ENCODE measurements at places on chromosomes 11 and 22. TPM values are rescaled to one million over a fixed set of nuclear protein-coding genes. Genes with fewer than 3 reads are reported as not detected.

GRCh38 chr22:31130873-31131272 is 8.1 kb downstream of the INPP5J start:
- DNase-seq: no peak

- DNase-seq: no peak
Measured at GRCh38 chr11:57896361-57897145, 127.1 kb upstream of the OR9Q1 start.

Gene KCNE3
- 0.13 TPM for total RNA-seq

GRCh38 chr11:113675003-113675561 is 31.0 kb downstream of the TMPRSS5 start:
- peak; percentile 68 for DNase-seq

DNA sequence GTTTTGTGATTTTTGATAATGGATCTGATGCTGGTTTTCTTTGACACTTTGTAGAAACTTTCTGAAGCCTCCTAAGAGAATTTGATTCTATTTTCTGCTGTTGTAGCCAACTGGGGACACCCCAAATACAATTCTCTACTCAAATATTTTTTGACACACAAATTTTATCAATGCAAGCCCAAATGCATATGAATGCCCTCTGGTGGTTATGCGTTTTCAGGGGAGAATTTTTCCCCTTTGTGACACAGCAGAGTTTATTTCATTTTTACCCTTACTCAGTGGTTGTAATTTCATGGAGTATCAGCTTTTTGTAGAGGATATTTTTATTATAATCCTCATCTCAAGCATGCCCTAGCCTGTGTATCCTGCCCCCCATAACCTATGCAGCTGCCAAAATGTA is 44.7 kb upstream of the MTMR2 start:
- DNase-seq: no peak

DNA sequence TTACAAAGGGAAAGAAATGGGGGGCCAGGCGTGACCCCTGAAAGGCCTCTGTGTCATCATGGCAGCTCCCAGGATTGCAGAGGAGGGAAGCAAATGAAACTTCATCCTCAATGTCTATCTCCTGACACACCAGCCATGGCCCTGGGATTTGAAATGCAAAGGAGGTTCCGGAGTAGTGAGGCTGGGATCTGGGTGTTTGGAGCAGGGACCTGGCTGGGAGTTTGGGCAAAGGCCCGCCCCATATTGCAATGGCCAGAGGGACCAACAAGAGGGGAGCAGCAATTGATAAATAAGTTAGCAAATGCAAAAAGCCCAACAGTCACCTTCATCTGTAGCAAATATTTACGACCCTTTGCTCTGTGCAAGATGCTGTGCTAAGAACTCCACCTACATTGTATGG is 77.7 kb upstream of the CCND1 start:
- DNase-seq: no peak

DNA sequence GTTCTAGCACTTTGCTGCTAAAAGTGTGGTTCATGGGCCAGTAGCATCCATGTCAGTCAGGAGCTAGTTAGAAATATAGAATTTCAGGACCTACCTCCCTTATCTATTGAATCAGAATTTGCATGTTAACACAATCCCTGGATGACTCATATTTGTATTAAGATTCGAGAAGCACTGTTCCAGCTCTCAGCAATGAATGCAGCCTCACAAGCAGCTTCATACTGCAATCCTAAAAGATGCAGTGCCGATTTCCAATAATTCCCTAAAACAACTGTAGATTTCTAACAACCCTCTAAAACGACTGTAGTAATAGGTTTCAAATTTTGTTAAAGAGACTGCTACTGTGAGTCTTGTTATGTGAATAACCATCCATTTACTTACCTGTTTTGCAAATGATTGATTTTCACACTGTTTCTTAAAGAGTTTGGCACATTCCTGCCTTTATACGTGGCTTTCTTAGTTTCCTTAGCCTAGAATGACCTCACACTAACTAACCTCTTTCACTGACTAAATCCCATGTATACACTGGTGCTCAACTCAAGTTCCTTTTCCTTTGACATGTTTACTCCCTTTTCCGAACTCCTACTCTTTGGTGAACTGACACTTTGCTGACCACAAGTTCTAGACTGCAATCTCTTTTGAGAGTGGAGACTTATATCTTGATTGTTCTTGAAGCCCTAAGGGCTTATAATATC is 511.8 kb downstream of the METTL15 start:
- peak; percentile 93 for DNase-seq

Gene PCSK7
- 40.3 TPM for total RNA-seq

- no peak for DNase-seq
Measured at GRCh38 chr22:37161443-37161842, 11.7 kb upstream of the IL2RB start.

DNA sequence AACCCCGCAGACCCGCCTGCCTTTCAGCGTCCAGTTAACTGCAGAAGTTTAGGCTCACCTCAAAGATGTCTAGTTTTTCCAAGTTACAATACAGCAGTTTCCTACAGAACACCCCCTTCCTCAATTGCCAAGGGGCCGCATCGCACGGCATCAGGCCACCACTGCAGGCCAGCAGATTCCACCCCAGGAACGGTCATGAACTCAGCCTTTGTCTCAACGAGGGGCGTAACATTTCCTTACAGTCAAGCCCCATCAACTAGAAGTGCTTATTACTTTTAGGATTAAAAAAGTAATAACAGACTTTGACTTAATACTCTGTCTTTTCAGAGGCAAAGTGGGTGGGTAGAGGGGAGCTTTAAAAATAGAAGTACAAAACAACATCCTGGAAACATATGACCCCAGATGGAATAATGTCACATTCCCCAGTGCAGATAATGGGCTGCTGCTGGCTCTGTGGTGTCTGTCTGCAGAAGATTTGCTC is 36.3 kb downstream of the PPP2R1B start:
- no peak for DNase-seq

Gene SAA2
- total RNA-seq: not detected

DNA sequence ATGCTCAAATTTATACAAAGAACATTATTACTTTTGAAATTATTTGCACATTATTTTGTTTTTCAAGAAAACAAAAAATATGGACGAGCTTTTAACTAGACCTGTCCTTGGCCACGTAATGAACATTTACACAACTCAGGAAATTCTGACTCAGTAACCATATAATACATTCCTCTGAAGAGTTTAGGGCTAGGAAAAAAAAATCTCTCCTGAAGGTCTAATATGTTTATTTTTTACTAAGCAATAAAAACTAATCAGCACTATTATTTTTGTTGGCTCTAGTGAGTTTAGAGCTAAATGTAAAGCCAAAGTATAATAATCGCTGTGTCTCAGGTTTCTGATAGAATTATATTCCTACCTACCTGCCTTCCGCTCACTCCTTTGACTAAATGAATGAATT is 187.5 kb downstream of the SWAP70 start:
- DNase-seq: peak; percentile 55

DNA sequence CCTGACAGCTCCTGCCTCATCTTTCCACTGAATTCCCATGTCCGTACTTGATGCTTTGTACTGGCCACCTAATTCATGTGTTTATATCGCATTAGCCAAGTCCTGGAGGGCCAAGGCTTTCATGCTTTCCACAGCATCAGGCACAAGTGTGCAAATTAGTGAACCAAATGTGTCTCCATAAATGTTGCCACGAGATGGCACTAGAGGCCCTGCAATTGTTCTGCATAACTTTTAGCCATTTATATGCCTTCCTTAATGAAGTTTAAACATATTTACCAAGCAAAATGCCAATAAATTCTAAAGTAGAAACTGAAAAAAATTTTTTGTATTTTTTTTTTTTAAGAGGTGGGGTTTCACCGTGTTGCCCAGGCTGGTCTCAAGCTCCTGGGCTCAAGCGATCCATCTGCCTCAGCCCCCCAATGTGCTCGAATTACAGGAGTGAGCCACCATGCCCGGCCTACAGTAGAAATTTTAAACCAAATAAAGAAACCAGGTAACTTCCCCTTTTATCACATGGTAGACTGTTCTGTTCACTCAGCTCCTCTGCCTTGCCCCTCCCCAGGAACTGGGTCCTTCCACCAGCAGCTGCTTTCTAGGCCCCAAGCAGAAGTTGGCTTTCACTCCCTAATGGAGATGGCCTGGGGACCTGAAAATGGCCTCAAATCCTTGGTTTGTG is 20.8 kb upstream of the IL18BP start:
- DNase-seq: peak; percentile 54

DNA sequence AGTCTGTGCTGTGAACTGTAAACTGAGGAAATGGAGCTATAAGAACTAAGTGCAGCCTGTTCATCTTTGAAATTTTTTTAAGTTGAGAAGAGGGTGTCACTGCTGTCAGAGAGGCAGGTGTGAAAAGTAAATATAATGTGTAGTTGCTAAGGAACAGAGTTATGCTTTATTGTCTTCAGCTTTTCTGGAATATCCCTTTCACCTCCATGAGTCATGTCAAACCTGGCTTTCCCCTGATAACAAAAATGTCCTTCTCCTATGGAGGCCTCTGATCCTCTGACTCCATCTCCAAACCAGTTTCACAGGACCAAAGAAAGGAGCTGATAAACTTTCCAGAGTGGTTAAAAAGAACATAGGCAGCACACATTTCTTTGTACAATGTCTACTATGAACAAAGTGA is 12.8 kb upstream of the MUC15 start:
- DNase-seq: peak; percentile 80

- no peak for DNase-seq
Measured at GRCh38 chr11:132453406-132453805, 1078.9 kb downstream of the OPCML start.

Gene GRIK4
- total RNA-seq: not detected

- peak; percentile 89 for DNase-seq
Measured at GRCh38 chr22:40668611-40669411, 10.5 kb upstream of the MCHR1 start.

GRCh38 chr11:8833568-8834315 is 77.2 kb upstream of the AKIP1 start:
- DNase-seq: peak; percentile 84

GRCh38 chr11:112457532-112457931 is 196.9 kb upstream of the PLET1 start:
- DNase-seq: no peak

Gene FAM180B
- total RNA-seq: not detected

Gene TRMU
- 38.7 TPM for total RNA-seq

DNA sequence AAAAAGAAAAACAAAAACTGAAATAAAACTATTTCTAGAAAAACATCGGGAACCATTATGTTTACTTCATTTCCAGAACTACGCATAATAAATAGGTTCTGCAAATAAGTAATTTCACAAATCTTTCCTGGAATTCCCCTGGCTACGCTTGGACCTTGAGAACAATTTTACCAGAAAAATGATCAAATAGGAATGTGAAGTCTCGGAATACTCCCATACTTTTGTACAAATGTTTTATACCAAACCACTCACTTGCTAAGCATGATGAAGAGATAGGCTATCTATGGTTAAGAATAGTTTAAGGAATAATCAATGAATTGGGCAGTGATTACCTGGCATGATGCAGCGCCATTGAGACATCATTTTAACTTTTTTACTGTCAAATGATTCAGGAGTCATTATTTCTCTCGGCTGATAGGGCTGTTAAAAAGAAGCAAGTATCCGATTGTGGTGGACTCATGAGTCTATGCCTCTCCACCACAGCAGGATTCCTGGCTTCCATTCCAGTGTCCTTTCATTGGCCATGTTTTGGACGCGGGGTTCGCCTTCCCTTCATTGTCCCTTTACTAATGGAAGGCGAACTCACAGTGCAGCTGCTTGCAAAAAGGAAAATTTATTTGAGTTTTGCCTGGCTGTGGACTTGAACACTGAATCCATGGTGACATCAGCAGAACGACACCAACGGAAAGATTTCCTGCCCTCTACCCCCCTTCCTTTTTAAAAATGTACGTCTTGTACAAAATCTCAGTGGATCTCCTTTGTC is 39.9 kb upstream of the BLID start:
- DNase-seq: no peak

Gene IFITM10
- total RNA-seq: 2.4 TPM

Gene ARHGAP20
- total RNA-seq: under 0.01 TPM

GRCh38 chr22:47033648-47034000 is 271.2 kb downstream of the TBC1D22A start:
- no peak for DNase-seq

DNA sequence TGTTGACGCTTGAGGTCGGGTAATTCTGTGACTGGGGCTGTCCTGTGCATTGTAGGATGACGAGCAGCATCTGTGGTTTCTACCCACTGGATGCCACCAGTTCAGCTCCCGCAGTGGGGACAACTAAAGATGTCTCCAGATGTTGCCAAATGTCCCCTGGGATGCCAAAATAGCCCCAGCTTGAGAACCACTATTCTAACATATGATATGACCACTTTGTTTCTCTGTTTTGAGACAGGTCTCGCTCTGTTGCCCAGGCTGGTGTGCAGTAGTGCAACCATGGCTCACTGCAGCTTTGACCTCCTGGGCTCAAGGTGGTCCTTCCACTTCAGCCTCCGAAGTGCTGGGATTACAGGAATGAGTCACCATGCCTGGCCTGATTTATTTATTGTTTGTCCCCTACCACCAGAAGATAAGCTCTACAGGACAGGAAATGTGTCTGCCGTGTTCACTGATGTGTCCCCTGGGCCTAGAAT is 4.4 kb upstream of the MEN1 start:
- DNase-seq: peak; percentile 5

Gene WNT7B
- 23.9 TPM for total RNA-seq

GRCh38 chr11:119352857-119353260 is 6.4 kb upstream of the MFRP start:
- DNase-seq: no peak

GRCh38 chr11:113667801-113668200 is 38.3 kb downstream of the TMPRSS5 start:
- no peak for DNase-seq

- no peak for DNase-seq
Measured at GRCh38 chr11:8873741-8874405, 37.1 kb upstream of the AKIP1 start.

Gene MGAT3
- 0.13 TPM for total RNA-seq

DNA sequence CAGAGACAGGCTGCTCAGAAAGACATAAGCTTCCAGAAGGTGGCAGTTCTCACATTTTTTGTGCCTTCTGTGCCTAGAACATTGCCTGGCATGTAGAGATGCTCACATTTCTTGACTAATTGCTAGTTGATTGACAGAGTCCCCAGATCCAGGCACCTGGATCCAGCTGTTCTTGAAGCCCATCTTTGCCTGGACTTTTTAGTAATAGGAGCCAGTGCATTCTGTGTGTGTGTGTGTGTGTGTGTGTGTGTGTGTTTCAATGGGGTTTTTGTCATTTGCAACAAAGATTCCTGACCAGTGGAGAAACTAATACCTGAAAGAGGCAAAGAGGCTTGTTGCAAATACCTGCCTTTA is 15.1 kb downstream of the MRGPRF start:
- no peak for DNase-seq

DNA sequence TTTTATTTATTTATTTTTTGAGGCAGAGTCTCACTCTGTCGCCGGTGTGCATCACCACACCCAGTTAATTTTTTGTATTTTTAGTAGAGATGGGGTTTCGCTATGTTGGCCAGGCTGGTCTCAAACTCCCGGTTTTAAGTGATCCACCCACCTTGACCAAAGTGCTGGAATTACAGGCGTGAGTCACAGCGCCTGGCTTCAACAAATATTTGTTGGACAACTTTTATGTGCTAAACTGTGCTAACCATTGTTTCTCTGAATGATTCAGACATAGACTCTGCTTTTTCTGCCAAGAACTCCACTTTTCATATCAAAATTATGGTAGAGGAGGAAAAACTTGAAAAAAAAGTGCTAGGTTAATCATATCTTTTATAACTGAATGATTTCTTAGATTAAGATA is 36.3 kb downstream of the MMP7 start:
- peak; percentile 85 for DNase-seq

- no peak for DNase-seq
Measured at GRCh38 chr11:82815406-82815805, 81.7 kb upstream of the FAM181B start.

- DNase-seq: no peak
Measured at GRCh38 chr11:43933608-43934551, 8.6 kb upstream of the C11orf96 start.

Gene ST14
- 105 TPM for total RNA-seq
